ENCODE measurements at places on chromosomes 13 and 19.

DNA sequence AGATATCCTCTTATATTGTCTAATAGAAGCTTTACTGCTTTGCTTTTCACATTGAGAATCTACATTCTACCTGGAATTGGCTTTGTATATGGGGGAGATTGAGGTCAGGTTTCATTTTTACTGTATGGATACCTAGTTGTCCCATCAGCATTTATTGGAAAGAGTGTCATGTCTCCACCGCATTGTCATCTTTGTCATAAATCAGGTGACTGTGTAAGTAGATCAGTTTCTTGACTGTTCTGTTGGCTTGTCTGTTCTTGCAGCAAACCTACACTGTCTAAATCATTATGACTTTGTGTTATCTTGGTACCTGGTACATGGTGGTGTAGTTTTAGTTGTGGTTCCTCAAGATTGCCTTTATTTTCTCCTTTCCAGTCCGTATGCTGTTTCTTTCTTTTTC lies 5.8 kb downstream of the URI1 start:
- no peak for DNase-seq

GRCh38 chr13:64158908-64159307 lies 2743.3 kb upstream of the PCDH20 start:
- no peak for DNase-seq

DNA sequence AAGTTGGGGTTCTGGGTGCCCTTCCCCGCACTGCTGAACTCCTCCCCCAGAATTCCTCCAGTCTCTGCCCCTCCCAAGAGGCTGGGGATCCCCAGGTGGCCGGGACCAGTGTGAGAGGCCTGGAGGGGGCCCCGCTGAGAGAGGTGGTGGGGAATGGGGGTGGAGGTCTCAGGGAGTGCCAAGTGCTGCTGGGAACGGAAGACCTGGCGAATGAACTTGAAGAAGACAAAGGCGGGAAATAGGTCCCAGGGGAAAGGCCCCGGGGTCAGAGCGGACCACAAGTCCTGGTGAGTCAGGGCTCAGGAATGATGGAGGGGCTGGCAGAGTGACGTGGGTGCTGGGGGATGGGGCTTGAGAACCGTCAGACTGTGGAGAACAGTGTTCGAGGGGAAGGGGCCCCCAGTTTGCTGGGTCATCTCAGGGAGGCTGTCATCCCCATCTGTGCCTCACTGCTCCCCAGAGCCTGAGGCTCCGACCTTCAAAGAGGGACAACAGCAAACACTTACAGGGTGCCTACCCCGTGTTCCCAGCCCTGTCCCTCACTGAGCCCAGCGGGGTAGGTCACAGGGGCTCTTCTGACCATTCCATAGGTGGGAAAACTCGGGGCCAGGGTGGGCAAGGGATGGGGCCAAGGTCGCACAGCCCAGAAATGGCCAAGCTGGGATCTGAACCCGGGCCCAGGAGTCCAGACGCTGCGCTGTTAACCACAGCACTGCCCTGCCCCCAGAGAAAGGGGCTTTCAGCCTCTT lies 16.0 kb upstream of the SEMA6B start:
- DNase-seq: no peak

DNA sequence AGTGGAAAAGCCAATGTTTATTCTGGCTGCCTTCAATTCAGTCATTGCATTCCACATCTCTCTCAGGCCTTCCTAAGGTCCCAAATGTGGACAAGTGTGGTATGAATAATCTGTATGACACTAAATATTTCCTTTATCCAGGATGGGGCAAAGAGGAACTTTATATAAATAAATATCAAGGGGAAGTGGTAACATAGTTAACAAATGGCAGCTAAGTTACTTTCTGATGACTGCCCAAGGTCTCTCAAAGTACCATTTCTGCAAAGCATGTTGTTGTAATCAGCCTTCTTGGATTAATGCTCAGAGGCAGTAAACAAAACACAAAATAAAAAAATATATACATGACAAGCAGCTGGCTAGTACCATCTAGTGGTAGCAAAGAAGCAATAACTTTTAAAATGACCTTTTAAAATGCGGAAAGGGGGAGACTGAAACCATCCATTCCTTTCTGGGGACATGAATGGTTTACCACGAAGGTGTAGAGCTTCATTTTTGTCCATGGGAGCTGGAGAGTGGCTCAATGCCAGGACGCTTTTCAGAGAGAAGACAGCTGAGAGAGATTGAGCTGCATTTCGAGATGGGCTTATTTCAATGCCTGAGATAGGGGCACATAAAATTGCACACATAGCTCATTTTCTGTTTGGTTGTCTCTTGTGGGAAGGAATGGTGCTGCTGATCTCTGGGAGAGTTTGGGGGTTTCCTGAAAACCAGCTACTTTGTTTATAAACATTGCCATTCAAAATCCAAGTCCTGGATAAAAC lies 259.2 kb downstream of the RFC3 start:
- DNase-seq: no peak

DNA sequence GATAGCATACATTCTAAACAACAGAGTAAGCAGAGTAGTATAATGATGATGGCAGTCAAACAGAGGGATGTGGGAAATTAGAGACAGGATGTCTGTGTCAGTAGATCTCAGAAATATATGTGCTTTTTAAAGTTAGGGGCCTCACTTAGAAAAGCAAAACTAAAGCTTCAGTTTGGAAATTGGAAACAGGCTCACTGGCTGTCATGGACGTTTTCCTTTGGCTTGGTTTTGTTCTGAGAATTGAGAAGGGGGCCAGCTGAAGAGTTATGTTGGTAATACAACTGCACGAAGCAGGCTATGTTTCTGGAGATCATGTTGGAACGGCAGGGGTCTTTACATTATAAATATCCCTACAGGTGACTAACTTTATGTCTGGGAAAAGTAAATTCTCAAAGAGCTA lies 261.3 kb downstream of the LMO7 start:
- no peak for DNase-seq

DNA sequence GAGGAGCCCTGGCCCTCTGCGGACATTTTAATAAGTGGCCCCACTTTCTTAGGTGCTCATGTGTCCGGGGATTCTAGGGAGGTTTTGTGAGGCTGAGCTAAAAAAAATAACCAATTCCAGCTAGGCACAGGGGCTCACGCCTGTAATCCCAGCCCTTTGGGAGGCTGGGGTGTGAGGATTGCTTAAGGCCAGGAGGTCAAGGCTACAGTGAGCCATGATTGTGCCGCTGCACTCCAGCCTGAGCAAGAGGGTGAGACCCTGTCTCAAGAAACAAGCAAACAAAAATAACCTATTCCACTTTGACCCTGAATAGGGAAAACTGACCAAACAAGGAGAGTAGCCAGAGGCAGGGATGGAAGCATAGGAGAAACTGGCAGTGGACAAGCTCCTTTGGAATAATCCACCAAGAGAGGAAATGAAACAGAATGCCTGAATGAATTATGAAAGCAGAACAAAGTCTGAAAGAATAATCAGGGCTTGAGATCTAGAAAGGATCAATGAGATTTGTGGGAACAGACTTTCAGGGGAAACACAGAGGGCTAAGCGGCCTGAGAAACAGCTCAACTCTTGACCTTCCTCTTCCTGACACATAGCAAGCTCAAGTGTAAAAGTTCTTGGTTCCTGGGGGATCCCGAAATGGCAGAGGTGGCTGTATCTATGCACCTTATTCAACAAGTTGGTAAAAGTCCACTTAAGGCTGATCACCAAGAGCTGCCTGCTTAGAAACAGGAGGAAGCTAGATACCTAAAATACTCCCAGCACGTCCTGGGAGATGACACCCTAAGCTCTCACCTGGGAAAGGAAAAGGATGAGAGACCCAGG lies 30.1 kb upstream of the FFAR2 start:
- no peak for DNase-seq

GRCh38 chr13:19767966-19768365 lies 14.8 kb downstream of the PSPC1 start:
- DNase-seq: no peak

DNA sequence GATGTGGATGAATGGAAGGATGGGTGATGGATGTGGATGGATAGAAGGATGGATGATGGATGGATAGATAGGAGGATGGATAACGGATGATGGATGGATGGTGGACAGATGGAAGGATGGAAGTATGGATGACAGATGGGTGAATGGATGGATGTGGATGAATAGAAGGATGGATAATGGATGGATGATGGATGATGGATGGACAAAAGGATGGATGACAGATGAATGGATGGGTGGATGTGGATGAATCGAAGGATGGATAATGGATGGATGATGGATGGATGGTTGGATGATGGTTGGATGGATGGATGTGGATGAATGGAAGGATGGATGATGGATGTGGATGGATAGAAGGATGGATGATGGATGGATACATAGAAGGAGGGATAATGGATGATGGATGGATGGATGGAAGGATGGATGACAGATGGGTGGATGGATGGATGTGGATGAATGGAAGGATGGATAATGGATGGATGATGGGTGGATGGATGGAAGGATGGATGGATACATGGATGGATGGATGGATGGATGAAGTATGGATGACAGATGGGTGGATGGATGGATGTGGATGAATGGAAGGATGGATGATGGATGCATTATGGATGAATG lies 39.3 kb downstream of the TMEM255B start:
- DNase-seq: no peak

DNA sequence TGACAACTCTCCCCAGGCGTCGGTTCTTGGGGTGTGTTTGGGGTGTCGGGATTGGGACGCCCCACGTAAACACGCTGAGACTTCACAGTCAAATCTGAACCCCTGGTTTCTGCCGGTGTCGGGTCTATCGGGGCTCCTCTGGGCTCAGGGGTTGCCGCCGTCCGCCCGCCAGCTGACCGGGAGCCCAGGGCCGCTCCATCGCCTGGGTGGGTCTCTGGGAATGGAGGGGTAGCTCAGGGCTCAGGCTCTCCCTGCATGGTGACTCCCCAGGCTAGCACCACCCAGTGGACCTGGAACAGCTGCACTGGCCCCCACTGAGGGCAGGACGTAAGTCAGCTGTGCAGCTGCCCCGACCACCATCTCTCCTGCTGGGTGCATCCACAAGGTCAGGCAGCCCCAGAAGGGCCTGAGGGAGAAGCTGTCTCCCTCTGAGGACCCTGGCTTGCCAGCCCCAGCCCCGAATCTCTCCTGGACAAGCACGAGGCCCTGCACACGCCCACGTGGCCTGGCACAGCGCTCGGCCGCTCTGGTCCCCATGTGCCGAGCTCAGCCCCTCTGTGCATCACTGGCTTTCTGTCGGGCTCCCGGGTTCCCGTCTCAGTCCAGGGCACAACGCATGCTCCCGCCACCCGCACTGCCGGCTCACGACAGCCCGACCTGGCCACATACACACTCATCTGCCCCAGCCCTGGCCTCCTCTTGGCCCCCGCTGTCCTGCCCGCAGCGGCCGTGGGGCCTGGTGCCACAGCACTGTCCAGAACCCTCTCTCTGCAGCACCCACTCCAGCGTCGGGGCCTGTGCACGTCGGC lies 6.1 kb downstream of the RNF126 start:
- DNase-seq: no peak

DNA sequence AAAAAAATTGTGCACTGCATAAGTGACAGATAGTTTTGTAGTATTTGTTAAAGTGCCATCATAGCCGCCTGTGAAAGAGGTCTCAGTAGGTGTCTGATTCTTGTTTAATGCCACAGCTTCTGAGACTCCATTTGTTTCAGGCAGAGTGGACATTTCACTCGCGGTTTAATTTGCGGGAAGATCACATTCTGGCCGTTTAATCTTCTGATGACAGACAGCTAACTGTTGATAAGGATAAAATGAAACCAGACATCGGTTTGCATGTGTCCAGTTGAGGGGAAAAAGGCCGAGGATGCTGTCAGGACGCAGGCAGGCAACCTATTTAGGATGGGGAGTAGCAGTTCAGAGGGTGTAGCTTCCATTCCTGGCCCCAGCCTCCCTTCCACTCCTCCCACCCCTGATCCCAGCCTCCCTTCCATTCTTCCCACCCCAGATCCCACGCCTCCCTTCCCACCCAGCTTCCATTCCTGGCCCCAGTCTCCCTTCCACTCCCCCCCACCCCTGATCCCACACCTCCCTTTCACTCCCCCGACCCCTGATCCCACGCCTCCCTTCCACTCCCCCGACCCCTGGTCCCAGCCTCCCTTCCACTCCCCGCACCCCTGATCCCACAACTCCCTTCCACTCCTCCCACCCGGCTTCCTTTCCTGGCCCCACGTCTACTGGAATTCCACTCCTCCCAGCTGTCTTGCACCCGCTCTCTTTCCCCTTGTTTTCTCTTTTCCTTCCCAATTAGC lies 23.8 kb downstream of the ATP11A start:
- no peak for DNase-seq

Data from NCI-H1694 (cell line).